ENCODE measurements at places on chromosomes 1 and 21. TPM values are rescaled to one million over a fixed set of nuclear protein-coding genes. Genes with fewer than 3 reads are reported as not detected.

Gene ADAM30
- total RNA-seq = not detected

Gene TMEM200B
- total RNA-seq = 4.6 TPM

Gene SPRR2A
- total RNA-seq = 5,271 TPM

Gene LAX1
- not detected for total RNA-seq

Gene SPRR5
- 1.3 TPM for total RNA-seq

Gene FOXE3
- total RNA-seq = not detected

Gene S100PBP
- total RNA-seq = 14.0 TPM

Gene C1QB
- total RNA-seq = 240 TPM

DNA sequence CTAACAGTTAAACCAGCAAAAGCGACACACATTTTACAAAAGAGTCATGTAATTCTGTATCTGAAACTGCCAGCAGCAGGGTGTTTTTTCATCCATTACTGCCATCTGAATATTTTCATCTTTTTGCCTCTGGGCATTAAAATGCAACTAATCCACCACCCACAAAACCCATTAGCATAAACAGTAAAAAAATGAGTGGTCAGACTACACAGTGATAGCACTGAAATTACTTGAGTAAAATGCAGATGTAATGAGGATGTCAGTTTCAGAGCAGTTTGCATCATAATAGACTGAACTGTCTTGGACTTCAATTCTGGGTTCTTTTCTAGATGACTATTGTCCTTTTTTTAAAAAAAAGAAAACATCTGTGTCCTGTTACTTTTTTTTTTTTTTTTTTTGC lies 132.3 kb downstream of the GABPA start:
- DNase-seq = no peak

- no peak for DNase-seq
Observed at GRCh38 chr1:51287966-51288365, 42.4 kb downstream of the TTC39A start.

DNA sequence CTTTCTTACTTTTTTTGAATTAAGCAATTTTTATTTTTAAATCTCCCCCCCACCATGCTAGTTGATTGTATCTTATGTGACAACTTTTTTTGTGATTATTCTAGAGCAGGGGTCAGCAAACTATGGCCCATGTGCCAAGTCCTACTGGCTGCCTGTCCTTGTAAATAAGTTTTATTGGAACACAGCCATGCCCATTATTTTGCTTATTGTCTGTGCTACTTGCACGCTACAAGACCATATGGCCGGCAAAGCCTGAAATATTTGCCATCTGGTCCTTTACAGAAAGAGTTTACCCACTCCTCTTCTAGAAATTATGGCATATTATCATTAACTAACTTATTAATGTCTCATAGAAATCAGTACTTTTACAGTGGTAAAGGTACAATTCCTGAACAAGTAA lies 51.7 kb downstream of the AK5 start:
- no peak for DNase-seq

GRCh38 chr1:241061062-241061461 lies 295.9 kb downstream of the RGS7 start:
- DNase-seq = no peak

DNA sequence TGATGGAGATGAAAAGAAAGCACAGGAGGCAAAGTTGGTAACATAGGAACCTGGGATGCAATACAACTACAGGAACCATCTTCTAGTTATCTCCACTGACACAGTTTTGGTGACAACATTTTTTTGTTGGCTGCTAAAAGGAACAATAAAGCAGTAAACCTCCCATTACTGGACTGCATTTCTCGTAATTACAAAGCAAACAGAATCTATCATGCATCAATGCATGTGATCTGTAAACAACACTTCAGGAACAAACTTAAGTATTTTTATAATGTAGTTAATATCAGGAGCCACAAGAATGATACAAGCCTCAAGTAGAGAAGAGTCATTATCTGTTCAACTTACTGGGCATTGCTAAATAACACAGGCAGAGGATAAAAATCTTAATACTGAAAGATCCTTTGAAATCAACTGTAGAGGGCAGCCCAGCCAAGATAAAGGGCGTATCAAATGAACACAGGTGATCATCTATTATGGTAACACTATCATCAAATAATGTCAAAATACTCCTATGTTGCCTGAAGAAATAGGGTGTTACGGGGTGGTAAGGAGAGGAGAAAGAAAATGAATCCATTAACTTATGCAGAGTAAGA lies 193.3 kb downstream of the EIF4G3 start:
- no peak for DNase-seq

Measured in esophagus squamous epithelium (tissue), 5 donors.